Activated naive CD8-positive, alpha-beta T cell treated with anti-CD3 and anti-CD28 coated beads, Interleukin-2, amount 50 U/mL, for 24 hours (primary cell): ENCODE measurements at places on chromosomes 5 and 9.

DNA sequence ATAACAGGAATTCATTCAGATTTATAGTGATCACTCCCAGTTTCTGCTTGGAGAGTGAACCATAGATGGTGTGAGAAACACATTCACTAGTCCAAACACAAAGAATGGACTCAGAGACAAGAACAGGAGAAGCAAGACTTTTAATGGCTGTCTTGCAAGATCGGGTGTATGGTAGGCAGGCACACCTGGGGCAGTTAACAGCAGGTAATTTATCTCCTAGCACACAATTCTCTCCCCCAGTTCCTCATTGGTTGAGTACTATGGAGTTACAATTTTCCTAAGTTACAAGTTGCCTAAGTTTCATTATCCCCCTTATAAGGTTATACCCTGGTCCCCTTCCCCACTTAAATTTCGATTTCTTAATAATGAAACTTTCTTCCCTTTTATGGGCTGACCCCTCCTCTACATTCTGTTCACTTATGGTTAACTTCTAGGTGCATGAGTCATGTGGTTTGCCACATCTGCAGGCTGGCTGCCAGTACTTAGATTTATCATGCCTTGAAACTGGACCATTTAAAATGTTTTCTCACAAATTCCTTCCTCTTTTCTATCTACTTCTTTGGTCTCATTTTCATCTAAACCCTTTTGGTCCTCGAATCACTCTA lies 623.3 kb downstream of the HINT1 start:
- DNase-seq = no peak

DNA sequence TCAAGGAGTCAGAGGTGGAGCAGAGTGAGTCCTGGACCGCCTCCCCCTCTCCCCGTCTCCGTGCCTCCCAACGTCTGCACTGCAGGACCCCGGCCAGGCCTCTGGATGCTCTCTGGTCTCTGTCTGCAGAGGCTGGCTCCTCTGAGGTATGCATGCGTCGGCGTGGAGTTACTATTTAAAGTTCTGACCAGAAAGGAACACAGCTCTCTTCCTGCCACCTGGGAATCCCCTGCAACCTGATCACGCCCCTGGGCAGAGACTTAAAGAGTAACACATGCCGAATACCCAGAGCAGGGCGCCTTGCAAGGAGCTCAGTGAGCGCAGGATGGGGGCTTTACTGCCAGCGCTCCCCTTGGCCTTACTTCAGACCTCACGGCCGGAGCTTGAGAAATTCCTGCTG lies 16.0 kb downstream of the ANXA6 start:
- peak; percentile 71 for DNase-seq

DNA sequence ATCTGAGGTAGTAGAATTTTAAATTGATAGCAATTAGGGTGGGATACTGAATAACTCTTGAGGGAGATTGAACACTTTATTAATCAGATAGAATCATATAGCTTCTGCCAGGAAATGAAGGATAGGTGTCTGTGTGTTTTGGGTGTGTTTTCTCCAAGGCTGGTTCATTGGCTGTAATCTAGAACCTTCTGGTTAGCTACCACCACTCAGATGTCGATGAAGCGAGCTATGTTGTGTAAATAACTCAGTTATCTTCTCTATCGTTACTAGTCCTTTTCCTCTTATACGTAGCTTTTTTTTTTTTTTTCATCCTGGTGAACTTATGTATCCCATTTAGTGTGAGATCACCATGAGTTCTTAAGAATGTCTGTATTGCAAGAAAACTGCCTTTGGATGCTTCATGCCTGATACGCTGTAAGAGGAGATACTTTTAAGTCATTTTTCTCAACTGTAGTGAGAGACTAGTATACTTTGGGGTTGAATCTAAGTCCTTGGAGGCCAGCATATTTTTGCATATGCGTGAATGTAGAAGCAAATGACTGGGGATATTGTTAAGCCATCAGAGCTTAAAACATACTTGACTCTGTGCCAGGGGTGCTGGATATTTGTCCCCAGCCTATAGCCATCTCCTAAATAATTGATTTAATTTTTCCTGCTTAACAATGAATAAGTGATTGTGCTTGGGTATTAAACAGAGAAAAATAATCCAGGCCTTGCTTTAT lies 2.1 kb downstream of the TNFAIP8 start:
- no peak for DNase-seq

GRCh38 chr5:180173875-180174586 lies 35.0 kb downstream of the RASGEF1C start:
- DNase-seq = no peak

GRCh38 chr5:53123702-53124101 lies 14.1 kb upstream of the MOCS2 start:
- no peak for DNase-seq

- DNase-seq = no peak
These were observed 2122.2 kb downstream of the MAT2B start for GRCh38 chr5:165627548-165628170.

DNA sequence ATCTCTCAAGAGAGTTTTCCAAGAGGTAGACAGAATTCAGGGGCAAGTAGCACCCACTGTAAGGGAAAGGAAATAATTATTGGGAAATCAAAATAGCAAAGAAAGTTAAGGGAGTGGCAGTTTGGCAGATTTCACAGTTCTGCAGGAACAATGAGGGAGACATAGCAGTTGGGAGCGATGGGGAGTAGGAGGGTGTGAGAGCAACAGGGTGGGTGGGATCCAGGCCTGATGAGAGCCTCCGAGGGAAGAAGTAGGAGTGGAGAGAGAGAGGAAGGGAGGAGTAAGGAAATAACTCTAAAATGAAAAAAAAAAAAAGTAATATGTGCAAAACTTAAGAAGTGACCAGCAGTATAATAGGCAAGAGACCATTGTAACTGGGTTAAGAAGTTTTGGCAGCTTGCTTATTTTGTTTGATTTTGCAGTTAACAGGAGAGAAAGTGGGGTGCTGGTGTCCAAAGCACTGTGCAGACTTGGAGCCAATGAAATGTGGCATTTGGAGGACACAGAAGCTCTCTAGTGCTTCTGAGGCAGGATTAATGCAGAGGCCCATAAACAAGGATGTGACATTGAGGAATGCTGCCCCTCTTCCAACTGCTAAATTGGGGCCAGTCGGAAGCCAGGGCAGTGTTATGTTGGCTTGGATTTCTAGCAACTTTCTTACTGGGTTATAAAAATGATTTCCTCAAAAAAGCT lies 10.2 kb downstream of the TNFAIP8 start:
- no peak for DNase-seq

DNA sequence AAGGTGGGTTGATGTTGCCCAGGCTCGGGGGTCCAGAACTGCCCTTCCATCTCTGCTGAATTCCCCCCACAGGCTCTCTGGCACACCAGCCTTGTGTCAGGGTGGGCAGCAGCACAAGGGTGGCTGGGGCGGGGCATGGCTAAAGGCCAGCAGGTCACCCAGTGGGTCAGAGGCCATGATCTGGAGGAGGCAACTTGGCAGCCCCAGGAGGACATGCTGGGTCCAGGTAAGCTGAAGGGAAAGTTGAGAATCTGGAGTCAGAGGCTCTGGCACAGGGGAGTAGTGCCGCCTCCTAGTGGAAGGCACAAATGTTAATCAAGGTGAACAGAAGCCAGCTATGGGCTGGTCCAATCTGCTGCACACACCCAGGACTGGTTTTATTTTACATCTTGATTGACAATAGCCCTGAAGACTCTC lies 6.2 kb downstream of the TMEM8B start:
- no peak for DNase-seq

- DNase-seq = no peak
These were observed 59.1 kb upstream of the SH3GL2 start for GRCh38 chr9:17519761-17520160.

GRCh38 chr9:77000330-77000729 lies 19.1 kb upstream of the FOXB2 start:
- no peak for DNase-seq

- no peak for DNase-seq
These were observed 65.9 kb downstream of the HABP4 start for GRCh38 chr9:96515621-96516470.

- DNase-seq = no peak
These were observed 56.9 kb upstream of the IL7R start for GRCh38 chr5:35799753-35800152.

GRCh38 chr9:89519366-89519805 lies 21.5 kb upstream of the SEMA4D start:
- DNase-seq = no peak

DNA sequence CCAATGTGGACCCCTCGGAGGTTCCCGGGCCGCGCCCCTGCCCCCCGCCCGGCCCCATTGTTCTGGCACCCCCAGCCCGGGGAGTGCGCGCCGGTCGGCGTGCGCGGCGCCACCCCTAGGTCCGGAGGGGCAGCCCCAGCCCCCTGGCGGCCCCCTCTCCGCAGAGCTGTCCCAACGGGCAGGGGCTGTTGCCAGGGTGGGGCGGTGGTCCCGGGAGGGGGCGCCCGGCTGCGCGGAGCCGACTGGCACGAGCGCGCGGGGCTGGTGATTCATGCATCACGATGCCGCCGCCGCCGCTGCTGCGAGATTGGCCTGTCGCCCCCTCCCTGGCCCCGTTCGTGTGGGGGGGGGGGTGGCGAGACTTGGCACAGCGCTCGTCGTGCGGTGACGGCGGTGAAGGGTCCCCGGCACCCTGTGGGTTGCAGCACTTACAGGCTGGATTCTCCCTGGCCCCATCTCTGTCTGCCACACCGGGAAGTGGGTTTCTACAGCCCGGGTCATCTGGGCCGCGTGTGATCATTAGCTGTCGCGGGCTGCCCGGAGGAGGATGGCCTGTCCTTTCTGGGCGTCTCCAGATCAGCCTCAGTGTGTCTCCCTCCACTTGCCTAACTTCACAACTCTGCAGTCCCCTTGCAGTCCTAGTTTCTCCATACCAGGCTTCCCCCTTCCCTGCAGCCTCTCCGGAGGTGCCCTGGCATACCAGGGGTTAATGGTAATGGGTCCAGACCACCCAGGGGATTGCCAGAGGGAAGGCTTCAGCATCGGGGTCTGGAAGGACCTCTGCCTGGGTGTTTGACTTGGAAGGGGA lies 858 bp downstream of the NCS1 start:
- peak; percentile 59 for DNase-seq

DNA sequence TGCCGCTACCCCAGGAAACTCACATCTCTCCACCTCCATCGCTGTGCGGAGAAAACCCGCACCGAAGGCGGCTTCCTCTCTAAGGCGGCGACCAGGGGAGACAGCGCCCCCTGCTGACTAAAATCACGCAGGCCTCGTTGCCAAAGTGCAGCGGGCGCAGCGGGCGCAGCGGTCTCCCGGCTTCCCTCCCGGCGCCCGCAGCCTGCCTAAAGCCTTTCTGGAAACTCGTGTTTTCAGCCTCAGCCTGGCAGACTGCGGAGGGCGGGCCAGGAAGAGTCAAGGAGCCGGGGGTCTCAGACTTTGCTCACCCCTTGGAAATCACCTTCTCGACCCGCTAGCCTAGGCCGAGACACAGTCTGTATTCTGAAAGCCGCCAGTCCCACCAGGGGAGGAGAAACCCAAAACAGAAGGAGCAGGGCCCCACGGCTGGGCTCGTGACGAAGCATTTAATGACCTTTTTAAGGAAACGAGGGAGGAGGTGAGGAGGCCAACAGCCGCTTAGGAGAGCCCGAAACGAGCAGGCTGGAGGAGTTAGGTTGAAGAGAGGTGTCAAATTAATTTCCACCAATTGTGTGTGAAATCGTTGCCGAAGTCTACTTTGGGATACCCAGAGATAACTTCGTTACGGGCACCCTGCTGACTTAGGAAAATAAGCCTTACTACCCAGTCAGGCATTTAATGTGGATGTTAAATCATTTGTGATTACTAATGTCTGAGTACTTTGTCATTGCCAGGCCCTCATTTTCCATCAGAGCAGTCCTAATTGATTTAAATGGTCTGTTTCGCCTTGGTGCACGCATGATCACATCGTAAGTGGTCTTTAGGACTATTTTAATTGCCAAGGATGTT lies 7.3 kb upstream of the FOXB2 start:
- peak; percentile 78 for DNase-seq

DNA sequence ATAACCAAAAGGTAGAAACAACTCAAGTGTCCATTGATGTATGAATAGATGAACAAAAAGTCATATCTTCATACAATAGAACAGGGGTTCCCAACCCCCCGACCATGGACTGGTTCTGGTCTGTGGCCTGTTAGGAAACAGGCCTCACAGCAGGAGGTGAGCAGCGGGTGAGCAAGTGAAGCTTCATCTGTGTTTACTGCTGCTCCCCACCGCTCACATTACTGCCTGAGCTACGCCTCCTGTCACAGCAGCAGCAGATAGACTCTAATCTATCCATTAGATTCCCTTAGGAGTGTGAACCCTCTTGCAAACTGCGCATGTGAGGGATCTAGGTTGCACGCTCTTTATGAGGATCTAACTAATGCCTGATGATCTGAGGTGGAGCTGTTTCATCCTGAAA lies 478.0 kb downstream of the BRINP1 start:
- no peak for DNase-seq

DNA sequence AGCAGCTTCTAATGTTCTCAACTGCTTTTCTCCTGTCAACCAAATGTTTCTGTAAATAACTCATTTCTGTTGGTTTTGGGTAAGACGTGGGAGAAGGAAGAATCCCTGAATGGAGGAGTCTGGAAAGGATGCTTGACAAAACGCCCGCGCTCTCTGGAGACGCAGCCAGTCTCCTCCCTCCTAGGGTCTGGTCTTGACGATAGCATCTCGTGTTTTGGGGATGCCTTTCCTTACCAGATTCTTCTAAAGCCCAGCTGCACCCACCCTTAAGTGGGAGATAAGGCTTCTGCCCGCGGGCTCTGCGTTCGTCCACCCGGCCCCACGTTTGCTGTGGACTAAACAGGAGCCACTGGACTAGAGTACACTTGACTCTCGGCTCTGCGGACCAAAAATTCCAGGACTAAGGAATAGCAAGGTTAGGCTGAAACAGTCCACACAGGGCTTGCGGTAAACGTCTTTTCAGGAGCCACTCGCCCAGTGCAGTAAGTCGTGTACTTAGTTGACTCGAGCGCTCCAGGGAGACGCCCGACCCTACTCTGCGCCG lies 491 bp upstream of the CTSL start:
- no peak for DNase-seq

DNA sequence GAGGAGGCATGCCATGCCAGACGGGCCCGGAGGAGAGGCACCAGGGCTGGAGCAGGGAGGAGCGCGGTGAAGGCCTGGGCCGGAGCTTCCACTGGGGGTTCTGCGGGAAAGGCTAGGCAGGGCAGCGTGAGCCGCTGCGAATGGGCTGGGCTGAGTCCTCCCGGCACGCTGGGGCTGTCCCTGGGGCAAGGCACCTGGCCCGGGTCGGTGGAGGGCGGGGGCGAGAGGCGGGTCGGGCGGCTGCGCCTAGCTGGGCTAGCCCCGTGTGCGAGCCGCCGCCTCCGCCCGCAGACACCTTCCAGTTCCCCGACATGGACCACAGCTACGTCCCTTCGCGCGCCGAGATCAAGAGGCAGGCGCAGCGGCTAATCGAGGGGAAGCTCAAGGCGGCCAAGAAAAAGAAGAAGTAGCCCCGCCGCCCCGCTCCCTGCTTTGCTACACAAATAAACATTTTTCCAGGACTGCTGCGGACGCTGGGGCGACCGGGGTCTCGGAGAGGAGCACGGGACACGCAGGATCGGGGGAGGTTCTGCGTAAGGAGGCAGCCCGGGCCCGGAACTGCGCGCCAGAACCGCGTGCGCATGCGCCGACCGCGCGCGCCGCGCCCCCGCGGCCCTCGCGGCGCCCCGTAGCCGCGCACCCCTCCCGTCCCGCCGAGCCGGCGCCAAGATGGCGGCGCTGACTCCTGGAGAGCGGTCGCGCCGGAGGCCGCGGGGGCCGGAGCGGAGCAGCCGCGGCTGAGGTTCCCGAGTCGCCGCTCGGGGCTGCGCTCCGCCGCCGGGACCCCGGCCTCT lies at the start of gene RABL6:
TSS of gene RABL6 (plus strand) at position 668 of the 794 bp plus-strand sequence. CDS start 249 bp downstream, outside the sequence.
- DNase-seq = peak; percentile 83
